Caki2 (cell line): ENCODE measurements at places on chromosomes 13 and 19. TPM values are rescaled to one million over a fixed set of nuclear protein-coding genes. Genes with fewer than 3 reads are reported as not detected.

DNA sequence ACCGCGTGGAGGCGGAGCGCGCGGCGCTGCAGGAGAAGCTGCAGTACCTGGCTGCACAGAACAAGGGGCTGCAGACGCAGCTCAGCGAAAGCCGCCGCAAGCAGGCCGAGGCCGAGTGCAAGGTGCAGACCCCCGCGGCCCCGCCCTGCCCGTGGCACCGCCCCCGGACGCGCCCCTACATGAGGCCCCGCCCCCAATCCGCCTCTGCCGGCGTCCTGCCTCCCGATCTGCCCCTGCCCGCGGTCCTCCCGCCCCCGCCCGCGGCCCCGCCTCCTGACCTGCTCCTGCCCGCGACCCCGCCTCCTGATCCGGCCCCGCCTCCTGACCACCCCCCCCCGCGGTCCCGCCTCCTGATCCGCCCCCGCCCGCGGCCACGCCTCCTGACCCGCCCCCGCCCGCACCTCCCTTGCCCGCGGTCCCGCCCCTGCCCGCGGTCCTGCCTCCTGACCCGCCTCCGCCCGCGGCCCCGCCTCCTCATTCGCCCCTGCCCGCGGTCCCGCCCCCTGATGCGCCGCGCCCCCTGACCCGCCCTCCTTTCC lies 11.7 kb downstream of the PRR36 start:
- no peak for DNase-seq

DNA sequence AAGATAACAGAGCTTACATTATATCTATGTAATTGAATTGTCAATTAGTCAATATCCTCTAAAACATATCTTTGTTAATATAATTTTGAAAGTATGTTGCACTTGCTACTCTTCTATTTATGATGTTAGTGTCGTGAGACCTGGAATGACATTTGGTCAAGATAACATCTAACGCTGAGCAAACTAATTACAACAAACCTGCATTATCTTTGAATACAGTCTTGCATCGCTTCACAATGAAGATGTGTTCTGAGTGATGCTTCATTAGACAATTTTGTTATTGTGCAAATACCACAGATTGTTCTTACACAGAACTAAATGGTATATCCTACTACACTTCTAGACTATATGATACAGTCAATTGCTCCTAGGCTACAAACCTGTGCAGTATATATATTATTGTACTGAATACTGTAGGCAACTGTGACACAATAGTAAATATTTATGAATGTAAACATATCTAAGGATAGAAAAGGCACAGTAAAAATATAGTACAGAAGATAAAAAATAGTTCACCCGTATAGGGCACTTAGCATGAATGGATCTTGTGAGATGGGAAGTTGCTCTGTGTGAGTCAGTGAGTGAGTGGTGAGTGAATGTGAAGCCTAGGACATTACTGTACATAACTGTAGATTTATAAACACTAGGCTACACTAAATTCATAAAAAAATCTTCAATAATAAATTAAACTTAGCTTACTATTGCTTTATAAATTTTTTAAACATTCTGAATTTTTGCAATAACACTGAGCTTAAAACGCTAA lies 1773.8 kb downstream of the PCDH9 start:
- DNase-seq = no peak

GRCh38 chr19:23116802-23117571 lies at the start of gene ZNF730:
Gene ZNF730, plus strand, starts transcription at chr19:23117025. Its CDS starts 149 bp downstream, at chr19:23117174.
- no peak for DNase-seq

DNA sequence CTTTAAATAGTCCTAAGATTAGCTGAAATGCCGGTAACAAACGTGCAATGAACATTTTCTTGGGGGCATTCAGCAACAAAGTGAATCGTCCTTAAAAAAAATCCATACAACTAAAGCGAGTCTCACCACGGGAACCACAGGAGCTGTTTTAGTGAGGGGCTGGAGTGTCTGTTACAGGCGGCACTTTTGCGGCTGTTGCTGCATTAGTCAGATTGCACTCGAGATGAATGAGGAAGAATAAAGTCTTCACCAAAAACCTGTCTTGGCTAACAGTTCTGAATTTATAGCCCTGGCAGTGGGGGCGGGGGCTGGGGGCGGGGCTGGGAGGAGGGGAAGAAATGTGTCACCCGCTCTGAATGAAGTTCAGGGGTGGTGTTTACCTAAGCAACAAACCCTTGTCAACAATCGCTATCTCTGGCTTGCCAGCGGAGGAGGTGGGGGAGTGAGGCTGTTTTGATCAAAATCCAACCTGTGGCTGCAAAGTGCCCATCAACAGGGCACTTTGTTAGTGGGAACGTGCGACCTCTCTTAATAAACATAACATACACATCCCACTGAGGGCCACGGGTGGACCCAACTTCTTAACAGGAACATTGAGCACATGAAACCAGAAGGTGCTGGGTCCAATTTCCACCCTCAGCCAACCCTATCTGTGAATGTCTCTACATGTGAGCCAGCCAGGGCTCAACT lies 44.5 kb downstream of the RFX2 start:
- peak; percentile 50 for DNase-seq

DNA sequence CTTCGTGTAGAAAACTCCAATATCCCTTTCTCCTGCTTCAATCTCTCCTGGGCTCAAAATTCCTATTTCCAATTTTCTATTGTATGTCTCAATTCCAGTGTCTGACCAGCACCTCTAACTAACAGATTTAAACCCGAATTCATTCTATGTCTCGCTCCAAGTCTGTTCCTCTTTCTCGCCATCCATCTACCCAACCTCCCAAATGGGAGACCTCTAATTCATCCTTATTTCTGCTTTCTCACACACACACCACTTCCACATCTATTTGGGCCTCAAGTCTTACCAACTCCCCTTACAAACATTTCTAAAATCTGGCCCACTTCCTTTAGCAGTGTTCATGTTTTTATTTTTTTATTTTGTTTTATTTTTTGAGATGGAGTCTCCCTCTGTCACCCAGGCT lies 53.3 kb downstream of the MBD3L2B start:
- DNase-seq = no peak

Gene FCER2
- total RNA-seq = not detected in 2 replicates

DNA sequence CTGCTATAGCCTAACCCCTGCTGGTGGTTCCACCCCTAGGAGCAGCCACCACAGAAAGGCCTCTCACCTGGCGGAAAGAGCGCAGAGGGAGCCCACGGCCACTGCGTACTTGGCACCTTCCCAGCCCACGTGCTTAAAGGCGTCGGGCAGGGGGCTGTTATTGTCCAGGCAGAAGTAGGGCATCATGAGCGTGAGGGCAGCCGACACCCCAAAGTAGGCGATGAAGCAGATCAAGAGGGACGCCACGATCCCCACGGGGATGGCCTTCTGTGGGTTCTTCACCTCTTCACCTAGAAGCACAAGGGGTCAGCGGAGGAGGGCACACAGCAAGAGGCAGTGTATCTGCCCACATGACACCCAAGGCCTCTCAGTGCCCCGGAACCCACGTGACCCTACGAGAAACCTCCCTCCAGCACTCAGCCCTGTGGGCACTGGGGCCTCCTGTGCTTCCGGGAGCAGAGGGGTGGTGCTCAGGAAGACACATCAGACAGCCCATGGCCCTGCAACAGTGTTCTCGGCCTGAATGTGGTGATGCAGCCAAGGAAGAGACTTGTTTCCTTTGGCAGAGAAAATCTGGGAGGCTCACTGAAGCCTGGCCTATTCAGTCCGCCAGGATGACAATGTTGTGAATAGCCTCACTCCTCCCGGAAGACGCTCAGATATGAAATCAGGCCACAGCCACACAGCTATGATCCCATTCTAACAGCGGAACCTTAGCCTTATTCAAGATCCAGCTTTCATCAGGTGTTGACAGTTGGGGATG lies 72.1 kb downstream of the SLC7A1 start:
- DNase-seq = no peak

Gene ZNF628
- total RNA-seq = 1.9 and 5.3 TPM in 2 replicates

DNA sequence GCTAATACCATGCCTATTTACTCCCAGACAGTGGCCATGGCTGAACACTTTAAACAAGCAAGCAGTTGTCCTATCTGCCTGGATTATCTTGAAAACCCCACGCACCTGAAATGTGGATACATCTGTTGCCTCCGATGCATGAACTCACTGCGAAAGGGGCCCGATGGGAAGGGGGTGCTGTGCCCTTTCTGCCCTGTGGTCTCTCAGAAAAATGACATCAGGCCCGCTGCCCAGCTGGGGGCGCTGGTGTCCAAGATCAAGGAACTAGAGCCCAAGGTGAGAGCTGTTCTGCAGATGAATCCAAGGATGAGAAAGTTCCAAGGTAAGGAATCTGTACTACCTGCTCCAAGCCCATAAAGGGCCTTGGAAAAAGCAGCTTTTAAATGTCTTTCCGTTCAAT lies 8.6 kb downstream of the RFPL4AL1 start:
- DNase-seq = no peak

Gene TMEM150B
- total RNA-seq = 0.61 and 1.3 TPM in 2 replicates

DNA sequence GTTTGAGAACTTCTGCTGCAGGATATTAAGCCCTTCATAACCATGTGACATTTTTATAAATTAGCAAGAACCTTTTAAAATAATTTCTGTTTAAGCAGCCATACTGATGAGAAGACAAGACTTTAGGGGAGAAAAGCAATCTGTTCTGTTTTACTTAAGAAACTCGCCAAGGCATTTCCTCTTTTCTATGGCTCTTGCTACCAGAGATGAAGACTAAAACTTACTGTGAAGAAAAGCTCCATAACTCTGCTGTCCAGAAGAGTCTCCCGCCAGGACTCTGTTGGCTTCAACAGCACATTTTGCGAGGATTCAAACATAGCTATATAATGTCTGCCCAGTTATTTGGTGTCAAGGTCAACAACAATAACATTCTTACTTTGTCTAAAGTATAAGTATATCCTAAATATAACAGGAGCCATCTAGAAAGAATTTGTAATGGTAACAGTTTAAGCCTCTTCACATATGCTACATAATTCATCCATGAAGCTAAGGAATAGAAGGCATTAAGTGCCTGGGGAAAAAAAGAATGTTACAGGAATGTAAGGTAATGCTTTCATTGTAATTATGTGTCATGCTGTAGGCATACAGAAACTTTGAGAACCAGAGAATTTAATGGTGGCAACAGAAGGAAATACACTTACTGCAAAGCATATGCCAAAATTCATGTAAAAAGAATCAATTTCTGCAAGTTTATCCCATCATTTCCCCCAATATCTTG lies 53.2 kb upstream of the EEF1AKMT1 start:
- DNase-seq = no peak

Gene TNFRSF19
- 2.3 and 11.4 TPM in 2 replicates for total RNA-seq

DNA sequence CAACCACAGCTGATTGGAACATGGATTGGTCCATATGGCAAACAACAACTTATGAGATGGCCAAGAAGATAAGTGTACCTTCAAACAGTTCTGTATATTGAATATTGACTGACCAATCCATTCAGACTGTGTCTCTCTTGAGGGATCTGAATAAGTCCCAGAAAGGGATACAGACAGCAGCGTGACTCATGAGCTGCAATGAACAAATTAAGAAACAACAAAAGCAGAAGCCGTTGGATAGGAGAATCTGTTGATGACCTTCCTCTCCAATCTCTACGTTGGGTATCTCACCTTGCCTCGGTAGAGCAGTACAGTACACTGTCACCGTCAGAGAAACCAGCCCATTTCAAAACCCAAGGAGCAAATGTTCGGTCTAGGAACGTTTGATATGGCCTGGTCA lies 21.3 kb downstream of the MBD3L2B start:
- no peak for DNase-seq

GRCh38 chr19:28632371-28633080 lies 580.4 kb downstream of the UQCRFS1 start:
- DNase-seq = no peak

DNA sequence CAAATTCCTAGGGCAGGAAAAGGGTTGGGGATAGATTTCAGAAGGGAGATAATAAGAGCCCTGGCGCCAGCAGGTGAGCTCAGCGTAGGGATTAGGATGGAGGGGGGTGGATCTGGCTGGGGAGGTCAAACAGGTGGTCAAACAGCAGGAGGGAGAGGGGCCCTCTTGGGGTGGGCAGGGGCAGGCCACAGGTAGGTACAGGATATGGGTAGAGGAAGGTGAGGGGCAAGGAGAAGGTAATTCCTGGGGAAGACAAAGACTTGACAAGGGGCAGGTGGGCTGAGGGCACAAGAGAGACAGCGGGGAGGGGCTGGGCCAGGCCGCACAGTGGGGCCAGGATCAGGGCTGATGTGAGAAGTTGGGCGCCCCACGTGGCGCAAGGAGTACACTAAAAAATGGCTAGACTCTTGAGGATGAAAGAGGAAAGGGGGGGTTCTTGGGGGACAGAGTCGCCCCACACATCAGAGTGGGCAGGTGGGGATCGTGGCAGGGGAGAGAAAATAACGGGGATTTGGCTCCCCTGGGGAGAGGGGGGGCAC lies 713 bp downstream of the KRI1 start:
- DNase-seq = no peak

- DNase-seq = peak; percentile 42
These were observed 556.1 kb downstream of the EFNB2 start for GRCh38 chr13:105979131-105980011.

- DNase-seq = no peak
These were observed 334.8 kb upstream of the OBI1 start for GRCh38 chr13:78993792-78994191.

Gene SLAIN1
- 1.8 and 5.3 TPM in 2 replicates for total RNA-seq

Gene RCBTB1
- total RNA-seq = 0.91 and 1.7 TPM in 2 replicates

GRCh38 chr13:98825659-98826058 lies 73.2 kb upstream of the SLC15A1 start:
- no peak for DNase-seq

Gene NOTCH3
- total RNA-seq = 0.14 and 0.38 TPM in 2 replicates

Gene ZNF835
- total RNA-seq = not detected in 2 replicates

DNA sequence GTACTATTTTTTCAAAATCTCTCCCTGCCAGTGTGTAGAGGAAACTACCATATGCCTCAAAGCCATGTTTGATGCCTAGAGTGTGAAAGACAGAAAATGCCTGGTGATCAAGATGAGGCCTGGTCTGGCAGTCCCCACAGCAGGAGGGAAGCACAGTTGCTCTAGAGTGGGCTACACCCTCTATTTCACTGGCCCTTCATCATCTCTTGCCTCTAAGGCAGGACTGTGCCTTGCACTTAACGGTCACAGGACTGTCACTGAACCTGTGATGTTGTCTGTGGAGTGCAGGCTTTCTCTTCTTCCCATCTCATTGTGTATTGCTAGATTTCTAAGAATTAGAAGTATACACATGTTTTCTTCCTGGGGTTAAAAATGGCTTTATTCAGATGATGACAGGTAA lies 16.3 kb downstream of the POLR1D start:
- no peak for DNase-seq

- DNase-seq = no peak
These were observed 73.1 kb downstream of the CEBPG start for GRCh38 chr19:33446330-33447293.

GRCh38 chr13:19597523-19597922 lies 35.9 kb upstream of the MPHOSPH8 start:
- peak; percentile 14 for DNase-seq

Gene IL12RB1
- total RNA-seq = 0.44 TPM in 1 of 2 replicates, not detected in the other

Gene ZNF333
- total RNA-seq = 0.84 and 2.3 TPM in 2 replicates
